SJSA1 (cell line): ENCODE measurements at places on chromosomes 4 and X.

DNA sequence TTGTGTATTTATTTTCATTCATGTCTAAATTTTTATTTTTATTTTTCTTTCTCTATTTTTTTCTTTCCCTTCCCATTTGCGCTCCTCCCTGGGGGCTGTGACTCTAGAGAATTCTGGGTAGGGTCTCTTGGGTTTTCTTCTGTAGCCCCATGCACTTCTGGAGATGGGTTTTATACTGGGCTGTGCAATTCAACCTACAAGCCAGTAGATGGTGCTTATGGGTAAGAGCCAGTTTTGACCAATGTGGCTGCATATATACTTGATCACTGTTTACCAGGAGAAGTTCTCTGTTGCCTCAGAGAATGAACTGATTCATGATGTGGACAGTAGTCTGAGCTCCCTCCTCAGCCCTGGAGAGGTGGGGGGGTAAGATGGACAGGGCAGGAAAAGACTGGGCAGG is 614.6 kb downstream of the PCDH19 start:
- no peak for DNase-seq

- DNase-seq, result no peak
Observed at GRCh38 chrX:39890807-39891206, 207.0 kb downstream of the BCOR start.

DNA sequence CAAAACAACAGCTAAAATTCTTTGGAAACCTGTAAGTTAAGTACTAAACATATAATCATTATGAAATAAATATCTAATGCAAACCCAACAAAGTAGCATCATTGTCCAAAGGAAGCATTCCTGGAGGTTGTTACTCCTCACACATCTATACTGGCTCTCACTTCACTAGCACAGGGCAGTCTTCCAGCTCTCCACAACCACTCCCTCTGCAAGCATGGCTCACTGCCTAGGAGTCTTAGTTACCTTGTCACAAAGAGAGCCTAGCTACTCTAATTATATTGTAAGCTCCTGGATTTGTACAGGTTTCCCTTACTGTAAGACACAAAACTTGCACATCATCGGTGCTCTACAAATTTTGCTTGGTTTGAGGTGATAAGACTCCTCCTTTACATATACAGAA is 76.1 kb downstream of the AMMECR1 start:
- no peak for DNase-seq

- DNase-seq, result no peak
Observed at GRCh38 chr4:40264497-40264896, 67.7 kb downstream of the RHOH start.

GRCh38 chr4:5916229-5916628 is 23.3 kb upstream of the CRMP1 start:
- DNase-seq, result no peak

- no peak for DNase-seq
Observed at GRCh38 chr4:134668237-134668636, 466.6 kb upstream of the PABPC4L start.

GRCh38 chrX:154019061-154019621 is 561 bp downstream of the IRAK1 start:
- DNase-seq, result no peak

DNA sequence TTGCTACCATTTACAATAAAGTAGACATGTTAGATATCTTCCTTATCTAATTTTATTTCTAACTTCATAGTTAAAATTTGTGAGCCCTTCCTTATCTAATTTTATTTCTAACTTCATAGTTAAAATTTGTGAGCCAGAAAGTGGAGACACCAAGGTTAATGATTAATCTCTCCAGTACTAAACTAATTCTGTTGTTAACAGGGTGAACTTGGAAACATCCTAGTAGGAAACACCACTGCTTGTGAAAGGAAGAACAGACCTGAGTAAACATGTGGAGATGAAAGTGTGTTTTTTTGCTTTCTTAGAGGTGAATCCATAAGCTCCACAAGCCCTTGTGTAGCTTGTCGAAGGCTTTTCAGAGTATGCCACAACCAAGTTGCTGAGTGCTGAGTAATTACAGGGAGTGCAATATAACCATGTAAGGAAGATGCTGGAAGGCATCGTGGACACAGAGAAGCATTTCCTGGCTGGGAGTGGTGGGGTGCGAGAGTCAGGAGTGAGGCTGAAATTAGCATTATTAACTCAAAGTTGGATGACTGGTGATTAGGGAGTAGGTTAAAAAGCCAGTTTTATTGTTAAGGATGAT is 118.6 kb upstream of the NEIL3 start:
- DNase-seq, result no peak

DNA sequence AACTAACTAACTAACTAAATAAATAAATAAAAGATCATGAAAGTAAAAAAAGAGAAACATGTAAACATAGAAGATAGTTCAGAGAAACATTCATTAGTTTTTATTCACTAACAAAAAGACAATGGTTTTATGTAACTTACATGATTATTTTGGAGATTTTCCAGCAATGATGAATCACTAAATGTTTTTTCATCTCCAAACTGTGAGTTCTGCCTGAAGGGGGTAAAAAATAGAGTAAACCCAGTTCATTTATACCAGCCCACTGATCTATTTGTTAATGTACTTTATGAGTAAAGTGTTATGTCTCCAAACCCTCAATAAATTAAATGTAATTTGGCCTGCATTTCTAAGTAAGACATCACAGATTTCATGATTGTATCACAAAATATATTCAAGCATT is 101.1 kb downstream of the ATP8A1 start:
- no peak for DNase-seq

GRCh38 chr4:139665079-139665689 is 435 bp upstream of the MGST2 start:
- no peak for DNase-seq

- DNase-seq, result no peak
Observed at GRCh38 chr4:90546114-90546513, 418.9 kb downstream of the CCSER1 start.

GRCh38 chrX:12892716-12893115 is 13.7 kb upstream of the TLR8 start:
- no peak for DNase-seq

DNA sequence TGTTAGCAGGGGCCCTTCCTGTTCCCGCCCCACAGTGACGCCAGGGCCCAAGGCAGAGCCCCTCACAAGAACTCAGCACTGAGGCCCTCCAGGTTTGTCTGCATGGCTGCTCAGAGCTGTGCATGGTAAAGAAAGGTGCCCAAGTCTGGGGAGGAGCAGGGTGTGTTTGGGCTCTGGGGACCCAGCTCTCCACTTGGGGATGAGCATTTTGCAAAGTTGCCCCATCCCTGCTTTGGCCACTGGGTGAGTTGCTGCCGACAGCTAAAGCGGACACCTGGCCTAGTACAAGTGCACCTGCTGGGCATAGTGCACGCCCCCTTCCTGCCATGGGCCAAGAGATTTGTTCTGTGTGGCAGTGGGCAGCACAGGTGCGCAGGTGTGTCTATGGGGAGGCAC is 2.0 kb upstream of the MXD4 start:
- DNase-seq, result no peak

- no peak for DNase-seq
Observed at GRCh38 chr4:128247906-128248305, 39.7 kb downstream of the PGRMC2 start.

GRCh38 chrX:7242613-7243012 is 94.7 kb upstream of the PUDP start:
- DNase-seq, result no peak

DNA sequence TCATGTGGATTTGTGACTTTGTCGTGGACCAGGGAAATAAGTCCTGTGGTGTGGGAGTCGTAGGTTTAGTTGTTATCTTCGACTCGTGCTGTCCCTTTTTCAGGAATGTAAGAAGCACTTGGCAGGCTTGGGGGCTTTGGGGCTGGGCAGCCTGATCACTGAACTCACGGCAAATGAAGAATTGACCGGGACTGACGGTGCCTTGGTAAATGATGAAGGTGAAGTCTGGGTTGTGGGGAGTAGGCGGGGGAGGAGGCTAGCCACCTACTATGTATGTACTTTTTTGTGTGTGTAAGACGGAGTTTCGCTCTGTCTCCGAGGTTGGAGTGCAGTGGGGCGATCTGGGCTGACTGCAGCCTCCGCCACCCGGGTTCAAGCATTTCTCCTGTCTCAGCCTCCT is 1.2 kb downstream of the TAF1 start:
- no peak for DNase-seq

DNA sequence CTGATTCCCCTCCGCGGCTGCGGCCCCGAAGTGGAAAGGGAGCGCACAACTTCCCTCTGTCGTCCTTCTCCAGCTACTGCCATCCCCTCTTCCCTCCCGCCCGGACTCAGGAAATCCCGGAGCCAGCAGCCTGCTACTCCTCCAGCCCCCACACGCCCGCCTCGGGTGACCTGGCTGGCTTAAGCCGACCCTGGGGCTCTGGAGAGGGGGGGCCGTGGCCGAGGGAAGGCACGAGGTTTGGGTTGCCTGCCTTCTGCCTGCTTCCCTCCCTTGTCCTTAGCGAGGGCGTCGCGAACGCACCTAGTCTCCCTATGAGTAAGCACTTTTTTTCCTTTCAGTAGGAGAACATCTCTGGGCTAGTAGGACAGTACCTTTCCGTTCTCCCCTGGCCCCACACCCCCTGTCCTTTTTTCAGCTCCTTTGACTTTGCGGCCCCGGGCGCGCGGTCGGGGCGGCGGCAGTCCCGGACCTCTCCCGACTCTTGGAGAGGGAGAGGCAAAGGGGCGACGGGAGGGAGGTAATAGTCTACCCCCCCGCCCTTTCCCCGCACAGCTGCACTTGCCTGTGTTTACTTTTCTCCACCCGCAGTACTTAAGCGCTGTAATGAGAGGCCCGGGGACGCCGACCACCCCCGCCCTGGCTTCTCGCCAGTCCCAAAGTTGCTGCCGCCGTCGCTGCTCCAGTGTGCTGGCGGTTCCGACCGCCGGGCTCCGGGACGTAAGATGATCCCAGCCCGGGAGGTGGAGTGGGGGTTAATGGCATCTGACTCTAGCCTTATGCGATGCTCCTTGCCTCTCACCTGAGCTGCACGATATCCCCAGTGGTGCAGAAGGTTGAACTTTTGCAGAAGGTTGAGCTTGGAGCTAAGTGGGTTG is 868 bp downstream of the PLS3 start:
- peak; percentile 48 for DNase-seq

DNA sequence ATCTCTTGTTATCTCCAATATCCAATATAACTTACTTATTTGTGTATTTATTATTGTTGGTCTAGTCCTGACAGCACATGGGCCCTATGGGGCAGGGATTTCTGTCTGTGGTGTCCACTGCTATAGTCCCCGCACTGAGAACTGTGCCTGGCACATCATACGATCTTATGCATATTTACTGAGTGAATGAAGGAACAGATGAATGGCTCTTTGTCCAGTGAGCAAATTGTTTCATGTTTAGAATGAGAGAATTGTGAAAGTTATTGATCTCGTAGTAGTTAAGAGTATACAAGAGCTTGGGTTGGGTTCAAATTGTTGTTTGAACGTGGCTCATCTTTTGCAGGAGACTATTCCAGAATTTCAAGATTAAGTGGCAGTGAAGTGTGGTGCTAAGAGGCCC is 96.1 kb upstream of the SLC34A2 start:
- no peak for DNase-seq

- no peak for DNase-seq
Observed at GRCh38 chr4:132108784-132109183, 1040.3 kb upstream of the PCDH10 start.

DNA sequence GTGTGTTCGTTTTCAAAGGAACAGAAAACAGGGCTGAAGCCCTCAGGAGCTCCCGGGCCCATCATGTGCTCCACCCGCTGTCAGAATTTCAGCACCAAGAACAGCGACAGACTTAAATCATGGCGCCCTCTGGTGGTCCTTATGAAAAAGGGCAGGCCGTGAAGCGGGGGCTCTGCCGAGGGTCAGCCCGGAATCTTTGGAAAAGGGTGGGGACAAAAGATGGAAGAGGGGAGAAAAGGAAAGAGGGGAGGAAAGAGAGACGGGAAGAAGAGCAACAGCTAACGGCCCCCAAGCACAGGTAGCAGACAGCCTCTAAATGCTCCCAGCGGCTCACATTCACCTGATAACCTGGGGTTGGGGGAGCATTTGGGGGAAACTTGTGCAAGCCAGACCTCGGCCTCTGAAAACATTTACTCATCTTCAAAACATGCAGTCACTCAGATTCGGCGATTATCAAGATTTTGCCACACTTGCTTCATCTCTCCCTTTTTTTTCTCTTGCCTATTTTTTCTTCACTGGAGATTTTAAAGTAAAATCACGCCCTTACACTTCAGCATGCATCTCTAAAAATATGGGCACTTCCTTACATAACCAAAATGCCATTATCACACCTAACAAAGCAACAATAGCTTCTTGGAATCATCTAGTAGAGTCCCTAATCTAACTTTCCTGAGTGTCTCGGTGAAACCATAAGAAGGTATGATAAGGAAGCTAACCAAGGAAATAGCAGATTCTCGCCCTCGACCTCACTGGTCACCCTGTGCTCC is 28.1 kb upstream of the MAN2B2 start:
- no peak for DNase-seq

GRCh38 chr4:141614878-141615586 is 21.4 kb upstream of the IL15 start:
- DNase-seq, result no peak

GRCh38 chrX:19746919-19747651 is 140.3 kb downstream of the SH3KBP1 start:
- DNase-seq, result no peak

GRCh38 chrX:150360331-150360730 is 2.8 kb upstream of the MAMLD1 start:
- DNase-seq, result peak; percentile 4

GRCh38 chrX:97751735-97752134 is 868.0 kb downstream of the RPA4 start:
- no peak for DNase-seq

GRCh38 chr4:137543198-137543597 is 10.9 kb upstream of the PCDH18 start:
- no peak for DNase-seq

GRCh38 chrX:7351926-7352325 is 204.0 kb upstream of the PUDP start:
- DNase-seq, result no peak

DNA sequence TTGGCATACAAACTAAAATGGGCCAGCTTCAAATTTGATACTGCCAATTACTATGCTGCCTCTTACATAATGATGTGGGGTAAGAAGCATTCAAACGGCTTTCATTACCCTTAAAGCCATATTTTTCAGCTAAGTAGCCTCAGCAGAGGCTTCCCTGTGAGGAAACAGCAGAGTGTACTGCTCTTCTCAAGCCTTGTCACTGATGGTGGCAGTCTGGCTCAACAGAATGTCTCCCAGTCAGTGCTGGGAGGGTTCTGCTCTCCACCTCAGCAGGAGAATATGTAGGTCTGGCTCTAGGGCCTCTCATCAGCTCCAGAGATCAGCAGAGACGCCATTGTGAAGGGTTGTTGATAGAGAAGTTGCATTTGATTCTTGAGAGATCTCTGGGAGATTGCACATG is 44.6 kb upstream of the MBNL3 start:
- no peak for DNase-seq

DNA sequence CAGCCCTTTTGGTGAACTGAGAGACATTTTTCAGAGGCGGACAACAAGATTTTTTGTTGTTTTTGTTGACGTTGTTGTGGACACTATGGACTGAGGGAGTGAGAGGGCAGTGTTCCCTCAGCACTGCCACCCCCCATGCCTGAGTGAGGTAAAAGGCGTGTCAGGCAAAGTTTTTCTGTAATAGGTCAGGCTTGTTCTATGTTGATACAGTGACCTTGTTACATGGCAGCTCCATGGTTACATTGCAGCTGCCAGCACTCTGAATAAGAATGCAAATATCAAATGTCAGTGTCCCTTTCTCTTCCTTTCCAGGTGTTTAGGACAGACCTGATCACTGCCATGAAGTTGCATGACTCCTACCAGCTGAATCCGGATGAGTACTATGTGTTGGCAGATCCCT is 36.6 kb downstream of the JADE1 start:
- DNase-seq, result no peak
